ENCODE measurements at places on chromosomes 7 and 10. TPM values are rescaled to one million over a fixed set of nuclear protein-coding genes. Genes with fewer than 3 reads are reported as not detected.

Gene GIMAP7
- total RNA-seq = not detected

Gene H2BK1
- total RNA-seq = not detected

Gene TSPAN33
- 6.2 TPM for total RNA-seq

Gene C10orf67
- total RNA-seq = 0.08 TPM

Gene MGAM2
- 0.02 TPM for total RNA-seq

Gene PDE6C
- total RNA-seq = not detected

Gene SEM1
- 329 TPM for total RNA-seq

Gene TMEM120A
- total RNA-seq = 45.9 TPM

Gene FRAT2
- total RNA-seq = 10.3 TPM

Gene TAS2R4
- total RNA-seq = 0.11 TPM

Gene NKX2-3
- total RNA-seq = 0.05 TPM

Gene MET
- 72.0 TPM for total RNA-seq

Gene CYP26C1
- total RNA-seq = not detected

Gene BMPR1A
- 22.0 TPM for total RNA-seq

Gene PAPSS2
- 19.7 TPM for total RNA-seq

Gene MMD2
- not detected for total RNA-seq

Gene NEBL
- total RNA-seq = 13.0 TPM

Gene TWIST1
- total RNA-seq = 3.3 TPM

Gene PIP
- 0.16 TPM for total RNA-seq

Gene COL26A1
- total RNA-seq = 0.58 TPM

Gene SPDYE5
- not detected for total RNA-seq

Gene STOX1
- total RNA-seq = 0.73 TPM

All from A549 treated with AZD2906 at 1 μM for 4 hours (cell line).